ENCODE measurements at places on chromosomes 3 and 15. TPM values are rescaled to one million over a fixed set of nuclear protein-coding genes. Genes with fewer than 3 reads are reported as not detected.

Gene CYP11A1
- 2.1 TPM for total RNA-seq

DNA sequence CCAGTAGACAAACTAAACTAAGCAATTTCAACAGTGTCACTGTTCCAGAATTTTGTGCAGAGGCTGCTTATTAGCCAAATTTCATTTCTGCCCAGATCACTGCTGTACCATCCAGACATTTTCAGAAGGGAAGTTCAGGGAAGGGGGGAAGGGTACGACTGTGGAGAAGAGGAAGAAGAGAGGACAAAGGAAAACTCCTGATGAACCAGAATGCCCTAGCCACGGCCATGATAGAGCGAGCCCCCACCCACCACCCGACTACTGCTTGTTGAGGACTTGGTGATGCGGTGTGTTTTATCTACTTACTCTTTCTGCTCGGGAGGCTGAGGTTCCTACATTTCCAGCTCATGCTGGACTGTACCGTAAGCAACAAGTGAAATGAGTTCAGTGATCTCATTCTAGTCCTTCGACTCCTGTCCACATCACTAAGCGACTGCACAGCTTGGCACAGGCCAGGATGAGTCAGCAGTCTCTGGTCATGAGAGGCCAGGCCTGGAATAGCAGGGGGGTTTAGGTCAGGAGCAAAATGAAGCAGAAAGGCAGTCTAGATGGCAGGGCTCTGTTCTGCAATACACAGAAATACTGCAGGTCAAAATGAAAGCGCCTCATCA lies 330.8 kb downstream of the TIGIT start:
- DNase-seq, result peak; percentile 74

Gene SEMA3G
- total RNA-seq, result under 0.01 TPM

DNA sequence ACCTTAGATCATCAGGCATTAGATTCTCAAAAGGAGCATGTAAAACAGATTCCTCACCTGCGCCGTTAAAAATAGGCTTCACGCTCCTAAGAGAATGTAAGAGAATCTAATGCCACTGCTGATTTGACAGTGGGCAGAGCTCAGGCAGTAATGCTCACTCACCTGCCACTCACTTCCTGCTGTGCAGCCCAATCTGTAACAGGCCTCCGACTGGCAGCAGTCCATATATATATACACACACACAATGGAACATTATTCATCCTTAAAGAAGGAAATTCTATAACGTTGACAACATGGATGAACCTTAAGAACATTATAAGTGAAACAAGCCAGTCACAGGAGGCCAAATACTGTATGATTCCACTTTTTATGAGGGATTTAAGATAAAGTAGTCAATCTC lies 24.5 kb downstream of the ZNF148 start:
- no peak for DNase-seq

Gene THOC7
- 42.3 TPM for total RNA-seq

- no peak for DNase-seq
Measured at GRCh38 chr3:100214574-100214964, 46.2 kb upstream of the TBC1D23 start.

Gene ACAN
- total RNA-seq, result 12.7 TPM

- peak; percentile 95 for DNase-seq
Measured at GRCh38 chr15:20356444-20356910, 185.1 kb downstream of the GOLGA6L6 start.

Gene RFTN1
- 94.6 TPM for total RNA-seq
